ENCODE measurements at places on chromosomes 6 and 20. TPM values are rescaled to one million over a fixed set of nuclear protein-coding genes. Genes with fewer than 3 reads are reported as not detected.

DNA sequence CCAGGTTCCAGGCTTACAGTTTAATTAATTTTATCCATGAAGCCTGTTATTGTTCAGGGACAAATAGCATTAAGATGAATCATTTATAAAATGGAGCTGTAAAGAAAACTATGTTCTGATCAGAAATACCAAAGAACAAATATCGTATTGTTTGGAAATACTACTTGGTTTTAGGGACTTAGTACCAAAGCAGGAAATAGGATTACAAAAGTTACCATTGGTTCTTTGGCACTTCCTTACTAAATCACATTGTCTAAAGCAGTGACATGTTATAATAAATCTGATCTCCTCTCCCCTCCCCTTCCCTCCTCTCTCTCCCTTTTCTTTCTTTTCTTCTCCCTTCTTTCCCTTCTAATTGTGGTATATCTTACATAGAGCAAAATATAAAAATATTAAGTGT, 29.6 kb downstream of the CRYBG1 start:
- no peak for DNase-seq

- no peak for DNase-seq
These were observed 879.7 kb upstream of the GJE1 start for GRCh38 chr6:141252828-141253608.

DNA sequence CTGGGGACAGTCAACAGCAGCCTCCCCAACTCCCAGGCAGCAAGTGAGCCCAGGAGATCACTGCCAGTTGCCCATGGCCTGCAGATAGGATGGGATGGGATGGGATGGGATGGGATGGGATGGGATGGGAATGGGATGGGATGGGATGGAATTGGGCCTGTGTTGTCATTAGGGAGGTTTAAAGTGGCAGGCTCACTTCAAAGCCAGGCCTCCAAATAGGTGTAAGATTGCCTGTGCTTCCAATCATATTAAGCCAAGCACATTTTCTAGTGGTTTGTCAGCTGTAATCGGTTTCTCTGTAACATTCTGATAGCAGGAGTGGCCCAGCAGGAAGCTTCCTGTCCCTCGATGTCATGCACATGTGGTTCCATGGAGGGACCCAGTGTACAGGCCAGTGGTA, 82.7 kb upstream of the NXT1 start:
- DNase-seq = no peak

GRCh38 chr6:7991536-7991935, 72.7 kb downstream of the BLOC1S5 start:
- no peak for DNase-seq

- no peak for DNase-seq
These were observed 2.7 kb upstream of the ABHD16B start for GRCh38 chr20:63858393-63859165.

GRCh38 chr6:193180-193579, 99.1 kb upstream of the DUSP22 start:
- no peak for DNase-seq

The DDX43 gene
- total RNA-seq = 1.7 TPM

DNA sequence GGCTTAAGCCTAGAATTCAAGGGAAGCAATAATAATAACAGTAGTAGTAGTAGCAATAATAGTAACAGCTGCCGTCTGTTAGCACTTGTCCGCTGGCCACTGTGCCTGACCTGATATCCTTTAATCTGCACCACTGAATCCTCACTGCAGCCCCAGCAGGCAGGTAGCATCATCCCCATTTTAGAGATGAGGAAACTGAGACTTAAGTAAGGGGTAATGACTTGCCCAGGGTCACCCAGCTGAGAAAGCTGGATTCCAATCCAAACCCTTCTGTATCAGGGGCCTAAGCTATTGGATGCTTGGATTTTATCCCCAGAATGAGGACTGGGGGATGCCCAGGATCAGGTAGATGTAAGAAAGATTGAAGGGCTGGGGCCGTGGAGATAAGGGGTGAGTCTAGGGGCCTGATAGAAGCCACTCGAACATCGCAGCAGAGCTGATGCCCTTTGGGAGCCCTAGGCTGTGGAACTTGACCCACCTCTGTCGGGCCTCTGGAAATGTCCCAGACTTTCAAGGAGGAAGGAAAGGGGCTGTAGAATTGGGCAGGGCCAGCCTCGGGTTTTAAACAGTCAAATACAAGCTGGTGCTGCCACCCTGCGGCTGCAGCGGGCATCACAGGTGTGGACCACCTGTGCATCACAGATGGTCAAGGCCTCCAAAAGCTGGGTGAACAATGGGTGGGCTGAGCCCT, 102.1 kb upstream of the MYL9 start:
- DNase-seq = peak; percentile 70

The DAAM2 gene
- not detected for total RNA-seq

DNA sequence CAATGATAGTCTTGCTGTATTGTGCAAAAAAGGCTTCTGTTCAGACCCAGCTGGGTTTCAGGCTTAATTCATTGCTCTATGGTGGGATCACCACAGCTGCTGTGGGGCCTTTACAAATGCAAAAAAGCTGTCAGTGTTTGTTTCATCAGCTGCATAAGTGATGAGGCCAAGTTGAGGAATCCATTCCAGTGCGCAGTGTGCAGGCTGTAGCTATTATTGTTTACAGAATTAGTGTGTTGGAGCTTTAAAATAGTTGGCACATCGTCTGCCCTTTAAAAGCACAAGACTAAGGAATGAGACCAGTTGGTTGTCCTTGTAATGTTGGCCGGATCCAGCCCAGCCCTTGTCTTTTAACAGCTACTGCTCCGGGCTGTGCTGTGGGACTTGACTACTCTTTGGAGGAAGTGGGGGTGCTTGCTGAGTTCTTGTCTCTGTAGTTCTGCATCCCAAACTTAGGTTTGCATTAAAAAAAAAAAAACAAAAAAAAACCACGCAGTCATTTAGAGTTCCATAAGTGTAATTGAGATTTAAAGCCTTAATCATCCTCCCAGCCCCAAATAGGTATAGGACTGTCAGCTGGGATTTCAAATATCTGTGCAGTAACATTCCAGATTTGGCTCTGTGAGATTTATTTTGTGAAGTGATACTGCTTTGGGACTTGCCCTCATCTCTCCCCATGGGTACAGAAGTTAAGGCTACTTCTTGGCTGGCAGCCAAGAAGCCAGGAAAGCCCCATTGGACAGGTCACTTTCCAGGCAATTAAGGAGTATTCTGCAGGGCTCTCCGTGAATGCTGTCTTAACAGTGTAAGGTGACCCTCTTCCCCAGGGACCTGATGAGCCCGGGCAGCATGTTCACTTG, 19.3 kb downstream of the JARID2 start:
- no peak for DNase-seq

DNA sequence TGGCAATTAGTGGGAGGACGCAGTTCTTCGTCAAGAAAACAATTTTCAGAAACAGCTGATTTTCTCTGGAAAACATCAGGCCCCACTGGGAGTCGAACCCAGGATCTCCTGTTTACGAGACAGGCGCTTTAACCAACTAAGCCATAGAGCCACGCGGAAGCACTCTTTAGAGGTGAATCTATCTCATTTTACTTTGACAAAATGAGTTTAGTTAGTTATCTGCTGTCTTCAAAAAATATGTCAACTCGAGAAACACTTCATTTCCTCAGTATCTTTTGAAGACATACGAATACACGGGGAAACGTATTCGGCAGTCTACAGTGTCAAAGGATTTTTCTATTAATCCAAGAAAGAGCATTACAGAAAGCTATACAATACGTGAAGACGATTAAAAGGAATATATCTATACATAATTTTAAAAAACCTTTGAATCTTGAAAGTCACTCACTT, 26.7 kb downstream of the GPX6 start:
- peak; percentile 34 for DNase-seq

DNA sequence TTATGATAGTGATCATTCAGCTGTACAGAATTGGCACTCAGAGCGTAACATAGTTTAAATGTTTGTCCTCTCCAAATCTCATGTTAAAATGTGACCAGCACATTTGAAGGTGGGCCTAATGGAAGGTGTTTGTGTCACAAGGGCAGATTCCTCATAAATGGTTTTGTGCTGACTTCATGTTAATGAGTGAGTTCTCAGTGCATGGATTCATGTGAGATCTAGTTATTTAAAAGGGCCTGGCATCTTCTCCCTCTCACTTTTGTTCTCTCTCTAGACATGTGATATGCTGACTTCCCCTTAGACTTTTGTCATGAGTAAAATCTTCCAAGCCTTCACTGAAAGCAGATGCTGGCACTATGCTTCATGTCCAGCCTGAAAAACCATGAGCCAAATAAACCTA, 452.4 kb upstream of the PTCHD4 start:
- DNase-seq = no peak

DNA sequence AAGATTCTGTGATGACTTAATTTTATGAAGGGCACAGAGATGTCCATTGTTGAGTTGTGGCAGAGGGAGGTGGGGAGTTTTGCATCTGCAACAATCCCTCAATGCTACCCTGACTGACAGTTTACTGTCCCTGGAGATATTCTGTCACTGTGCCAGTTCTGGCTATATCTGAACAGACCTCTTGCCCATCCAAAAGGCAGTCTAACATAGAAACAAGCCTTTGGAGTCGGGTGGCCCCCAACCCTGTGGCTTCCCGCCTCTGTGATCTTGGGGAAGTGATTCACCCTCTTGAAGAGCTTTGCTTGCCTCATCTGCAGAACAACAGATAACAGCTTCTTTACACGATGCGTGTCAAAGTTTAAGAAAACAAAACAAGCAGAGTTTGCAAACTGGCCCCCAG, 3.8 kb upstream of the E2F1 start:
- peak; percentile 66 for DNase-seq

The BTNL2 gene
- total RNA-seq = not detected

The TFAP2A gene
- not detected for total RNA-seq

The TENT5A gene
- total RNA-seq = 1.9 TPM

The CDSN gene
- total RNA-seq = not detected

- no peak for DNase-seq
These were observed 327.5 kb downstream of the NRN1 start for GRCh38 chr6:5679270-5679669.

DNA sequence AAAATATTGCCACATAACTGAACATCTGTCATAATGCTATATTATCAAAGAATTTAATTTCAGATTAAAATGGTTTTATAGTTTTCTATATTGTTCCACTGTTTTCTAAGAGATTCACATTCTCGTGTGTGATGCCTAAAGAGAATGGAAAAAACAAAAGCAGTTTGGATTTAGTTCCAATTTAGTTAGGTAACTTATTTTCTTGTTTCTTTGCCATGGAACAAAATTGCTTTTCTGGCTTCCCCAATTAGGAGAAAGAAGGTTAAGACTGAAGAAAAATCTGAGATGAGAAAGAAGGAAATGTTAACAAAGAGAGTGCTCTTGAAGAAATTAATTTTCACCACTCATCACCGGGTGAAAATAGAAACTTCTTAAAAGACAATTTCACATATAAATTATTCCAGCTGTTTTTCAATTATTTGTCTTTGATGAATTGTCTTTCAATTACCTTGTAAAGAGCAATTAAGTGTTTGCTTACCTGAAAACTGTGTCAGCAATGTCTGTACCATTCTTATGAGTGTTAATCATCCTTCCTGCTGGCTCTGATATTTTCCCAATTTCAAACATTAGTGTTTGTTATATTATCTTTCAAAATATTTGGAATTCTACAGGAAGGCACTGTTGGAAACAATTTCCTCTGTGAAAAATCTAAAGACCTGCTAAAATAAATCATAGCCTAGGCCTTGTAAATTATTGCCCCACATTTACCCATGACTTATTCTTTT, 19.5 kb downstream of the PHACTR2 start:
- no peak for DNase-seq

DNA sequence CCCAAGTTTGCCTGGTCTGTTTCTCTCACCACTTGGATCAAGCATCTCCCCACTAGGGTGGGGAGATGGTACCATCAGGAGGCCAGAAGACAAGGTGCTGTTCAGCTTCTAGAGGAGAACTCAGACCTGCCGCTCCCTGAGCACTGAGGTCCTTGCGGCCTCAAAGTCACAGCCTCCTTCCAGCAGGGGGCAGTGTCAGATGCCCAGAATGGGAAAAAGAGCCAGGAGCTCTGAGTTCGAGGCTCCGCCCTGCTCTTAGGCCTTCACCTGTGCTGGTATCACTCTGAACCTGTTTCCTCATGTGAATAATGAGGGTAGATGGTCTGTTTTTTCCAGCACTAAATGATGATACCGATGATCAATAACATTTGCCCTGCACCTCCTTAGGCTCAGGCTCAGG, 68.7 kb downstream of the TOX2 start:
- peak; percentile 47 for DNase-seq

- DNase-seq = no peak
These were observed 229.9 kb upstream of the STXBP5 start for GRCh38 chr6:146974351-146974750.

The ENPP4 gene
- total RNA-seq = 5.0 TPM

DNA sequence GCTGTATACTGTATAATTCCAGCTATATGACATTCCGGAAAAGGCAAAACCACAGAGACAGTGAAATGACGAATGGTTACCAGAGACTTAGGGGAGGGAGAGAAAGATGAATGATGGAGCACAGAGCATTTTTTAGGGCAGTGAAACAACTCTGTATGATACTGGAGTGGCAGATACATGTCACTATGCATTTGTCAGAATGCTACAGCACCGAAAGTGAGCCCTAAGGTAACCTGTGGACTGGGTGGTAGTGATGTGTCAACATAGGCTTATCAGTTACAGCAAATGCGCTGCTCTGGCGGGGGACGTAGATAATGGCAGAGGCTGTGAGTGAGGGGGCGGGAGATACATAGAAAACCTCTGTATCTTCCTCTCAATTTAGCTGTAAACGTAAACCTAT, 201.3 kb upstream of the SSTR4 start:
- no peak for DNase-seq

The TMEM244 gene
- total RNA-seq = not detected

GRCh38 chr6:5099537-5099936, 14.4 kb downstream of the PPP1R3G start:
- no peak for DNase-seq

The MYCT1 gene
- total RNA-seq = not detected

GRCh38 chr20:38132910-38133501, 32.1 kb downstream of the TGM2 start:
- DNase-seq = no peak

- no peak for DNase-seq
These were observed 7.3 kb downstream of the RAET1E start for GRCh38 chr6:149890629-149891045.

The CST7 gene
- 26.7 TPM for total RNA-seq

DNA sequence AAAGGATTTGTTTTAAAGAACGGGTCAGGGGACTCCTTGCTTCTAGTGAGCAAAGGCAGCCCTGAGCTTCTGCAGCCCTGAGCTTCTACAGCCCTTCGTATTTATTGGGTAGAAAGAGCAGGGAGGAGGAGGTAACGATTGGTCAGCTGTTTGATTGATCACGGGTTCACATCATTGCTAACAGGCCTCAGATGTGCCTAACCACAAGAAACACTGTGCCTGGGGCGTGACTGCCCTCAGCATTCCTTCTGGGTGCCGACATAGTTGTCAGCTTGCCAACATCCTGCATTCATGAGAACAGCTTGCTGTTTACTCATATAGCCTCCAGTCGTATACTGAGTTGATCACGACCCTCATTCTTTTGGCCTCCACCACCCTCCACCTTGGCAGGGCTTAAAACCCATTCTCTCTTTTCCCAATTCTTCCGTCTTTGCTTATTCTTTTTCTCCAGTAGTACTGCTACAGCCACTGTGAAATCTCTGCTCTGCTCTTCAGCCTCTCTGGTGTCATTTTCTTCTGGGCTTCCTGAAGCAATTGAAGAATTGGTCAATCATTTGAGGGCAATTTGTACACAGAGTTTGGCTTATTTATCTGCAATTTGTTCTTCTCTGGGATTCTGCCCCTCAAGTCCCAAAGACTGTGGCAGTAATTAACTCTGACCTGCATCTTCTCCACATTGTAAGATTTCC, 25.4 kb upstream of the NOP56 start:
- DNase-seq = no peak

The SLC22A2 gene
- total RNA-seq = not detected
